AG08395 (cell line): ENCODE measurements at places on chromosomes 16 and 17.

DNA sequence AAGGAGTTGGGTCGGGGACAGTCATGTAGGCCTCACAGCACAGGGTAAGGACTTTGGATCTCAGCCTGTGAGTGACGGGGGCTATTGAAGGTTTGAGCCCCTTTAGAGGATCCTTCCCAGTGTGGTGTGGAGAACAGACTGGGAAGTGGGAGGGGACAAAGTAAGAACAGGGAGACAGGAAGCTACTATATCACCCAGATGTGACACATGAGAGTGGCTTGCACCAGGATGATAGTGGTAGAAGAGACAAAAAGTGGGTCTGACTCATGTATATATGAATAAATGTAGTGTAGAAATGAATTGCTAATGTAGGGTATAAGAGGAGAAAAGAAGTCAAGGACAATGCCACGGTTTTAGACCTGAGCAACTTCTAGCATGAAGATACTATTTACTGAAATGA lies 4.5 kb downstream of the NUP93 start:
- DNase-seq = no peak

- no peak for DNase-seq
Observed at GRCh38 chr17:74822939-74823367, 36.7 kb downstream of the GRIN2C start.

- no peak for DNase-seq
Observed at GRCh38 chr17:21061971-21062526, 19.2 kb upstream of the USP22 start.

- DNase-seq = no peak
Observed at GRCh38 chr17:75061618-75062017, 14.6 kb downstream of the KCTD2 start.

GRCh38 chr16:58317608-58318152 lies 22.9 kb upstream of the PRSS54 start:
- DNase-seq = no peak

DNA sequence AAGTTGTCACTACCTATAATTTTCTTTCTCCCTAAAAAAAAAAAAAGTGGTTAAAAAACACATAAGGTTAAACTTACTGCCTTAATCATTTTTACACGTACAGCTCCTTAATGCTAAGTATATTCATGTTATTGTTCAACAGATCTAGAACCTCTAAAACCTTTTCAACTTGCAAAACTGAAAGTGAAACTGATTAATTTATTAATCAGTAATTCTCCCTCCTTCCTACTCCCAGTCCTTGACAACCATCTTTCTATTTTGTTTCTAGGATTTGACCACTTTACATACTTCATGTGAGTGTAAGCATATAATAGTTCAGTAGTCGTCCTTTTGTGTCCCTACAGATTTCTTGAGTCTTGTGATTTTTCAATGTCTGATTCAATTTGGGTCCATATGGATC lies 251.4 kb upstream of the KIF2B start:
- no peak for DNase-seq

- DNase-seq = no peak
Observed at GRCh38 chr16:22183335-22183734, 21.0 kb downstream of the SDR42E2 start.
